B cell (primary cell): ENCODE measurements at places on chromosomes 12 and 14. TPM values are rescaled to one million over a fixed set of nuclear protein-coding genes. Genes with fewer than 3 reads are reported as not detected.
A peak's percentile ranks its signal among the peaks of the same experiment; 100 is the strongest.

The CAPZA3 gene
- polyA plus RNA-seq = not detected in 2 replicates

The DBX2 gene
- not detected in 2 replicates for polyA plus RNA-seq

The NOVA1 gene
- polyA plus RNA-seq = not detected in 2 replicates

The TMEM30B gene
- 0.09 and 0.19 TPM in 2 replicates for polyA plus RNA-seq

The JDP2 gene
- polyA plus RNA-seq = 5.3 and 7.9 TPM in 2 replicates

The CIROP gene
- polyA plus RNA-seq = not detected in 2 replicates

GRCh38 chr12:112430929-112431328 lies 12.2 kb downstream of the PTPN11 start:
- H3K4me3 ChIP-seq = no peak overlapping the region
- DNase-seq = no peak
- H3K27ac ChIP-seq = no peak overlapping the region

DNA sequence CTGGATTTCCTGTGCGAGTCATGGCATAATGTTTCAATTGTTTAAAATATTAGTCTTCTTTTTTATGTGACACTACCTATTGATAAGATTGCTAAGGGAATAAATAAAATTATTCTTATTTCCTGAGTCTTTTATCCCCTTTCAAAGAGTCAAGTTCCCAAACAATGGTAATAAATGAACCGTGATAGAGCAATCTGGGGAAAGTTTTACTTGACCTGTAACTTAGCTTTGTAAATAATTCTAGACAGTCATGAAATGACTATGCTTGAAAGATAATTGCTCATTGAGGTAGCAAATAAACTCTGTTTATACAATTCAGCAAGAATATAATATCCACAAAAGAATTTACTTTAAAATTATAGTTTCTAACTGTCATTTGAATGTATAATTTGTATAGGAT lies 82.1 kb downstream of the TSPAN8 start:
- no peaks in the 10 kb centered on the region for H3K27me3 ChIP-seq
- H3K4me3 ChIP-seq = no peak overlapping the region
- H3K36me3 ChIP-seq = no peaks in the 10 kb centered on the region

DNA sequence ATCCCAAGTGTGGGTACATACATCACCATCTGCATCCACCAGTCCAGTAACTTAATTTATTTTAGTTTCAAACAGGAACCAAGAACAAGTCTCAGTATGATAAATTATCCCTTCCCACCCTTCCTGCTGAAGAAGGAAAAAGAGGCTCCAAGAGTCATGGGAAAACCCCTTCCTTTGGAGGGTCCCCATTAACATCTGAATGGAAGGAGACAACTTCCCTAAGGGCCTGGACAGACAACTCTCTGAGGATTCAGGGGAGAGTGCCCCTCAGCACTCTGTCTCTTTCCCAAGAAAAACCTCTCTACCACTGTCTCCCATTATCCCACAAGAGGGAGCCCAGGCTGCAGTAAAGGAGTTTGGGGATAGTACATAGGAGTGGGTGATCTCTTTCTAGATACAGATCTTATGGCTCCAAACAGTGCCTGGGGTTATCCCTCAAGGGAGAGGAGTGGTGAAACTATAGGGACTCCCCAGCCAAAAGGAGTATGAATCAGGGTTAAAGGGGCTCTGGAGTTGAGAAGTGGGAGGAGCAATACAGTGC lies 6.2 kb downstream of the WNT10B start:
- no peak overlapping the region for H3K4me3 ChIP-seq
- no peaks in the 10 kb centered on the region for H3K36me3 ChIP-seq
- no peak overlapping the region for H3K27ac ChIP-seq
- H3K27me3 ChIP-seq = no peaks in the 10 kb centered on the region
- no peak for DNase-seq

GRCh38 chr14:54808326-54809161 lies 94.1 kb downstream of the GCH1 start:
- peaks cover 7% of the 10 kb centered on the region for H3K4me1 ChIP-seq
- no peak for DNase-seq
- H3K27me3 ChIP-seq = no peaks in the 10 kb centered on the region
- no peaks in the 10 kb centered on the region for H3K36me3 ChIP-seq
- H3K4me3 ChIP-seq = no peak overlapping the region
- H3K27ac ChIP-seq = no peak overlapping the region

GRCh38 chr14:84108746-84109457 lies 1421.0 kb upstream of the FLRT2 start:
- no peaks in the 10 kb centered on the region for H3K36me3 ChIP-seq
- H3K4me1 ChIP-seq = no peaks in the 10 kb centered on the region
- no peak overlapping the region for H3K4me3 ChIP-seq
- no peaks in the 10 kb centered on the region for H3K27me3 ChIP-seq
- no peak overlapping the region for H3K27ac ChIP-seq
- no peak for DNase-seq

- H3K4me3 ChIP-seq = no peak overlapping the region
- H3K27ac ChIP-seq = no peak overlapping the region
- DNase-seq = peak; percentile 76
- H3K27me3 ChIP-seq = no peaks in the 10 kb centered on the region
- H3K4me1 ChIP-seq = peaks cover 23% of the 10 kb centered on the region
Measured at GRCh38 chr12:57001448-57001906, 4.9 kb downstream of the ZBTB39 start.

- no peaks in the 10 kb centered on the region for H3K27me3 ChIP-seq
- H3K4me3 ChIP-seq = no peak overlapping the region
Measured at GRCh38 chr12:77925536-77926108, 94.9 kb downstream of the NAV3 start.

- H3K27me3 ChIP-seq = peaks cover 11% of the 10 kb centered on the region
- peaks cover 17% of the 10 kb centered on the region for H3K4me1 ChIP-seq
Measured at GRCh38 chr12:6834254-6834653, 6.0 kb downstream of the P3H3 start.

- DNase-seq = no peak
- H3K4me1 ChIP-seq = no peaks in the 10 kb centered on the region
- H3K27ac ChIP-seq = no peak overlapping the region
- H3K4me3 ChIP-seq = no peak overlapping the region
- no peaks in the 10 kb centered on the region for H3K36me3 ChIP-seq
Measured at GRCh38 chr14:60309867-60310552, 61.0 kb downstream of the PPM1A start.

GRCh38 chr12:103742349-103742932 lies 98.6 kb downstream of the NT5DC3 start:
- H3K27me3 ChIP-seq = no peaks in the 10 kb centered on the region
- H3K4me3 ChIP-seq = no peak overlapping the region

DNA sequence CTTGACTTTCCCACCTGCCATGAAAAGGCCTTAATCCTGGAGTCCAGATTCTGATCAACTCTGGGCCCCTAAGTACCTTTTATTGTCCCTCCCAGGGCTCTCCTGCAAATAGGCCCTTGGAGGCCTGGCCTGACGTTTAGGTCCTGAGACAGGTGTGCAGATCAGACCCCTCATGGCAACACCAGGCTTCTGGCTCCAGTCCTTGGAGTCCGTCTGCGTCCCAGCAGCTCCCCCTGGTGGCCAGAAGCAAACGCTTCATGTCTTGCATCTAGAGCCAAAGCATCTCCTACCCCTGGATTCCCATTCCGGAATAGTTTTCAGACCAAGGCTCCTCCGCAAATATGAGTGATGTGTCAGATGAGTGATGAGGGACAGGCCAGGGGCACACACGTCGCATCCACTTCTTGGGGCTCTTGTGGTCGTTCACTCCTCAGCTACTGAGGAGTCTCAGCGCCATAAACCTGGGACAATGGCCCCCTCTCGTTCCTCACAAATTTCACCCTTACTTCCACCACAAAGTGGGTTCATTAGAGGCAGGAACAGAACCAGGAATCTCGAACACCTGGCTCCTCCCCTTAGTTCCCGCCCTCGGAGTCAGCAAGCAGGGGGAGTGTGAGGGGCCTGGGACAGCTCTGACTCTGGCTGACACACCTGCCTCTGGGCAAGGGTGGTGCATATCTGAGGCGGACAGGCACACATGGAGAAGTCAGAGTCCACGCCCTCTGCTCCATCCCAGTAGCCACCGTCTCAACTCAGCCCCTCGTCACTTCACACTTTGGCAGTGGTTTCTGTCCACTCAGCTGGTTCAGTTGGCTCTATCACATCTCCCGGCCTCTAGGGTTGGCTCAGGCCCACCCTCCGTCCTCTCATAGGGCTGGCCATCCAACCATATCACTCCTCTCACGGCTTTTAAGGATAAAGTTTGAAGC lies 77.9 kb upstream of the PWP1 start:
- no peak overlapping the region for H3K4me3 ChIP-seq
- peak; percentile 83 for DNase-seq
- no peaks in the 10 kb centered on the region for H3K4me1 ChIP-seq
- H3K27me3 ChIP-seq = no peaks in the 10 kb centered on the region
- no peak overlapping the region for H3K27ac ChIP-seq

DNA sequence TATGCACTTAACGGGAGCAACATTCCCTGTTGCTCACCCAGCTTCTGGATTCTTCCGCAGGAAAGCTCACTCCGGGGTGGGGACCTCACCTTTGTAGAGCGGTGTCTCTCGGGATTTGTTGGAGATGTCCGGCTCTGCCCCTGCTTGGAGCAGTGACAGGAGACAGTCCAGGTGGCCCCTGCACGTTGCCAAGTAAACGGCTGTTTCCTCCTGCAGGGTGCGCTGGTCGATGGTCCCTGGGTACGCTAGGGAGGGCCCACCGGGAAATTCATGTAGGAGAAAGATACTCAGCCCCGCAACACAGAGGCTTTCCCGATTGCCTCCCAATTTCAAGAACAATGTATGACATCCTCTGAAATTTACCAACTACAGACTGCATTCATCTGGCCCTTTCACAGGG lies 23.1 kb downstream of the ASB2 start:
- peaks cover 55% of the 10 kb centered on the region for H3K4me1 ChIP-seq
- no peak for DNase-seq
- H3K4me3 ChIP-seq = no peak overlapping the region
- H3K27me3 ChIP-seq = no peaks in the 10 kb centered on the region

- no peaks in the 10 kb centered on the region for H3K36me3 ChIP-seq
- DNase-seq = no peak
- no peaks in the 10 kb centered on the region for H3K27me3 ChIP-seq
- peaks cover 25% of the 10 kb centered on the region for H3K4me1 ChIP-seq
Measured at GRCh38 chr12:45205165-45205825, 10.6 kb upstream of the ANO6 start.

DNA sequence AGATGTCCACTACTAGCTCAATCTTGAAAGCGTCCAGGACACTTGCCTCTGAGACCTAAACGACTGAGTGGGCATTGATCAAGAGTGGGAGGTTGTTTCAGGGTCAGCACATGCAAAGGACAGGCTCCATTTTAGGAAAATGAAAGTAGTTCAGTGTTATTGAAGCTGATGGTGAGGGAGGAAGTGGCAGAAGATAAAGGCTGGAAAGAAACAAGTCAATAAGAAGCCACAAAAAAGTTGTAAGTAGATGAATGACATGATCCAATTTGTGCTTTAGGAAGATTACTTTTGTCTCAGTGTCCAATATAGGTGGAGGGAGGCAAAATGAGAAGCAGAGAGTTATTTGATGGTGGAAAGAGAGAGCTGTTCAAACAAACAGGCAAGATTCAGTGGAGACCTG lies 22.0 kb downstream of the GPR65 start:
- DNase-seq = no peak
- H3K27me3 ChIP-seq = no peaks in the 10 kb centered on the region
- H3K4me3 ChIP-seq = no peak overlapping the region
- H3K27ac ChIP-seq = no peak overlapping the region
- no peaks in the 10 kb centered on the region for H3K36me3 ChIP-seq

GRCh38 chr12:55385891-55386290 lies 14.4 kb upstream of the OR6C65 start:
- DNase-seq = no peak
- no peaks in the 10 kb centered on the region for H3K4me1 ChIP-seq
- no peaks in the 10 kb centered on the region for H3K27me3 ChIP-seq

GRCh38 chr14:68638141-68638999 lies 154.5 kb downstream of the ZFP36L1 start:
- H3K27ac ChIP-seq = no peak overlapping the region
- H3K4me1 ChIP-seq = peaks cover 14% of the 10 kb centered on the region
- no peak overlapping the region for H3K4me3 ChIP-seq
- H3K36me3 ChIP-seq = no peaks in the 10 kb centered on the region
- H3K27me3 ChIP-seq = no peaks in the 10 kb centered on the region
- DNase-seq = no peak

DNA sequence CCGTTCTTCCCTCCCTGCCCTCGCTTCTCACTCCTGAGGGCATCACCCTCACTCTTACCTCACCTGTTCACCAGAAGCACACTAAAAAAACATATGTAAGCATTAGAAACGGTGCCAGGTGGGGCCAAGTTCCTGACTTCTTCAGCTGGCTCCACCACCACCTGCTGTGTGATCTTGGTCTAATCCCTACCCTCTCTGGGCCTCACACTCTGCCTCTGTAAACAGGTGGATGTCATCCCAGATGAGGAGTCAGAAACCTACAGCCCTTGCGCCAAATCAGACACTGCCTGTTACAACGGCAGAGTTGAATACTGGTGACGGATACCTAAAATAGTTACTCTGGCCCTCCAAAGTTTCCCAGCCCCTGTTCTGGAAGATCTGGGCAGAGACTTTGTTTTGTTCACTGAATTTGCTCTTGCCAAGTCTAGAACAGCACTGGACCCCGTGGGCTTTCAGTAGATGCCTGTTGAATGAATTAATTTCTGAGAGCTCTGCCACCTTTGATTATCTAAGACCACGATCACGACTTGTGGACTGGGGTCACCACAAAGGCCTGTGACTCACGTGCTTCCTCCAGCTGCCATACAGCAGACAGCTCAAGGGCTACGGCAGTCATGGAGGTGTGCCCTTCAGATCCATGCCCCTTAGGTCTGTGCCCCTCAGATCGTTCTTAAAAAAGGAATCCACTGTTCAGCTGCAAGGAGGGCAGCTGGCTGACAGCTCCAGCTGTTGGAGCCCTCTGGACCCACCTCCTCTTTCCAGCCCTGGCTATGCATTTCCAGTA lies 71.9 kb downstream of the GSC start:
- H3K4me3 ChIP-seq = no peak overlapping the region
- H3K27me3 ChIP-seq = no peaks in the 10 kb centered on the region
- no peaks in the 10 kb centered on the region for H3K4me1 ChIP-seq

DNA sequence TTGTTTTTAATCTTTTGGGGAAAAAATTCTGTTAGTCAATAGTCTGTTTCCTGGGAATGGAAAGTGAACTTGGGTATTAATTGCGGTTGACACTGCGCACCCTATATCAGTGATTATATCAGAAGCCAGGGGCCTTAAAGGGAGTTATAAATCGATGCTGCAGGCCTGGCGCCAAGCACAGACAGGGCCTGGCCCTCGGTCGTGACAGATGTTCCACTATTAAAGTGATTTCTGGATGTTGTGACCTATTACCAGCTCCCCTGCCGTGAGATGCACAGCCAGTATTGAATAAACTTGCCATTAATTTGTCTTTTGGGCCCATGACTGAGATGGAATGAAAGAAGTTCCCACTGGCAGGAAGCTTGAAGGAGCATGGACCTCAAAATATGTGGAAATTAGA lies 45.1 kb upstream of the KITLG start:
- H3K27me3 ChIP-seq = no peaks in the 10 kb centered on the region
- no peak overlapping the region for H3K4me3 ChIP-seq
- no peaks in the 10 kb centered on the region for H3K4me1 ChIP-seq
- no peak for DNase-seq

DNA sequence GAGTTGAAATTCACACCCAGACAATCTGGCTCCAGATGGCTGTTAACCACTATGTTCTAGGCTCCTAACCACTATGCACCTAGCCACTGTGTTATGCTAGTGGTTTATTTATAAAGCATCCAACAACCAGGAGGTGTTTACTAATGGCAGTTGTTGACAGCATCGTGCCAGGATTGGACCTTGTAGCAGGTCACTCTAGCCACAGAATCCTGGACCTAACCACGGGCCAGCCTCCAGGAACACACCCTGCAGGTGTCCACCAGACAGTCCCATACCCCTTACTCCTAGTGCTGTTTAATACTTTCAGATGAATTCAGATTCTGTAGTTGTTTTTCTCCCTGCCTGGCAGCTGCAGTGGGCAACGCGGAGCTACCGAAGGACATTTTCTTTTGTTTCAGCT lies 109.4 kb upstream of the MYL2 start:
- no peak overlapping the region for H3K4me3 ChIP-seq
- H3K36me3 ChIP-seq = no peaks in the 10 kb centered on the region
- H3K27ac ChIP-seq = no peak overlapping the region

GRCh38 chr14:71119075-71119474 lies 211.8 kb downstream of the PCNX1 start:
- DNase-seq = no peak
- H3K27ac ChIP-seq = no peak overlapping the region
